ENCODE measurements at places on chromosomes 1 and 21. TPM values are rescaled to one million over a fixed set of nuclear protein-coding genes. Genes with fewer than 3 reads are reported as not detected.

DNA sequence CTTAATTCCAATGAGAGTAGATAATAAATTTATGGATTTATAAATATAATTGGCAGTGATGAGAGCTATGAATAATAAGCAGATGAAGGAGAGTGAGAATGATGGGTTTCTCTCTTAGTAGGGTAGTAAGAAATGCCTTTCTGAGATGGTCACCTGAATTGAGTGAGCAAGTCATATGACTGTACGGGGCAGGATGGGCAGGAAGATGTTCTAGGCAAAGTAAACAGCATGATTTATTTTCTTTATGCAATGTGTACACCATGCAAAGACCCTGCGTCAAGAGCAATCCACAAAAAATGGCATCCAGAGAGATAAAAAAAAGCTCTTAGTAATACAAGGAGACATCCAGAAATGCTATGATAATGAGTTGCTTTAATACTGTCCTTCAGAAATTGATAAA, 409.9 kb downstream of the HLX start:
- no peak for DNase-seq

DNA sequence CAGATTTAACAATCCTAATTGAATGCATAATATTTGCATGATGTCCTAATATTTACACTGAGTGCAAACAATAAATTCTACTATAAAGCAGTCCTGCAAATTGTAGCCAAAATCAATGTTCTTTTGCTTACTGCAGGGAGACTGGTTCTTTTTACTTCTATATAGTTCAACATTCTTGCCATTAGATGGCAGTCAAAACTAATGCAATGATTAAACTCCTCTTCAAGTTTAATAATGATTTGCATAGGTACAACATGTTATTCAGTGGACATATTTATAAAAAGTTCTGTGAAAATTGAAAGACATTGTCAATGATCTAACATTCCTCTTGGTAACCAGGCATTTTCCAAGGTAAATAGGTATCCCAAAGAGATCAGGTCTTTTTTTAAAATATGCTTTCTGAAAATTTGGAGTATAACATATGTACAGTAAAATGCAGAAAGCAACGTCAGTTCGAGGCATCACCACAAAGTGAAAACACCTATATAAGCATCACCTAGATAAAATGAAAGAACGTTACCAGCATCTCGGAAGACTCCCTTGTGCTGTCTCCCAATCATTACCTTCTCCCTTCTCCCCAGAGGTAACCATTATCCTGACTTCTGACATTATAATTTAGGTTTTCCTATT, 9.8 kb upstream of the FNBP1L start:
- peak; percentile 45 for DNase-seq

Gene CFAP74
- not detected for total RNA-seq

DNA sequence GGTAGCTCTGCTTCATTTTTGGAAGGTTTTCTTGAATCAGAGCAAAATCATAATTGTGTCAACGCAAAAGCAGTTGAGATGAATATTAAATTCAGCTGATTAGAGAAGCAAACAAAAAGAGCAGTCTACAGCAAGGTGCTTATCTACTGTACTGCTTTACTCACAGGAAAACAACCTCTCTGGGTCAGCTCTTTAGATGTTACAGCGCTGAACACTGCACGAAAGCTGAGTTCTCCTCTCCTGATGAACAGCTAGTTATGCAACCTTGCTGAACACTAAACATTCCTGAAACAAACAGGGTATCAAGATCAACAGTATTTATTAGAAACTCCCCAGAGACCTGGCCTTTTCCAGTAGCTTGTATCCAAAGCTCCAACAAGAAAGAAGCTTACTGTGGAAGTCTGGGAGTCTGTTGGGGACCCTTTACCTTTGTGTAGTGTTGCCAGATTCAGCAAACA, 41.3 kb downstream of the TBCE start:
- no peak for DNase-seq

Gene DCST2
- not detected for total RNA-seq

DNA sequence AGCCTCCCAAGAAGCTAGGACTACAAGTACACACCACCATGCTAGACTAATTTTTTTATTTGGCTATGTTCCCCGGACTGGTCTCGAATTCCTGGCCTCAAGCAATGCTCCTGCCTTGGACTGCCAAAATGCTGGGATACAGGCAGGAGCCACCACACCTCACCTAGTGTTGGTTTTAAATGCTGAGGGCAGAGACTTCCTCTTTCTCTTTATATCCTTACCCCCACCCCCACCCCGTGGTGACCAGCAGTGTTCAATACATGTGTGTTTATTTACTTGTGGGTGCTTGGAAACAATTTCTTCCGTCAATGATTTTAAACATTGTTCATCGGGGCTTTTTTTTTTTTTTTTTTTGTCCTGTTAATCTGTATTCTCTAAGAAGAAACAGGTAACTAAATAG, 158.9 kb downstream of the ZBTB18 start:
- DNase-seq = no peak

Gene ILDR2
- total RNA-seq = 0.48 TPM

- peak; percentile 33 for DNase-seq
Observed at GRCh38 chr1:234686035-234686434, 76.1 kb upstream of the IRF2BP2 start.

- no peak for DNase-seq
Observed at GRCh38 chr1:30837653-30838052, 70.9 kb downstream of the SDC3 start.

DNA sequence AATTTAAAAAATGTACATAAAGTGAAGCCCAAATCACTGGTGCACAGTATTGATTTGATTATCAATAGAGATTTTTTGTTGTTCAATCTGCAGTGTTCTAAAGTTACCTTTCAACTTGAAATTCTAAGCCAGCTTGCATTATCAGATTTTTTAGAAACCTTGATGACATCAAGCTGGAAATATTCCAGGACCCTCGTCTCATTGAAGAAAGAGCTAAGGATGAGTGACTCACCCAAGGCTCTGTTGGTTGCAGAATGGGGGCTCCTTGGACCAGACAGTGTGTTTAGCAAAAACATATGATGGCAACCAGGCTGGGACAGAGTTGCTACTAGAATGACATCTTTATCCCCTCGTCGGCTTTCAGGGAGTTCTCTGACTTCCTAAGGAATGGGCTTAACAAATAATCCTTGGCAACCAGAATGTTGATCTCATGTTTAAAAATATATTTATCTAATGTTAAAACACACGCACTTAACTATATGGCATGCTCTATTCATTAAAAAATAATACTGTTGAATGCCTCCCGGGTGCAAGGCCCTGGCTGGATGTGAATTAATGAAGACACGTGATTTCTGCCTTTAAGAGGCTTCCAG, 79.7 kb downstream of the RUNX3 start:
- DNase-seq = no peak

- DNase-seq = no peak
Observed at GRCh38 chr1:181023265-181024057, 791 bp upstream of the STX6 start.

Gene ANXA9
- 20.6 TPM for total RNA-seq

Gene MYCL
- total RNA-seq = 0.43 TPM

- no peak for DNase-seq
Observed at GRCh38 chr1:85022700-85023099, 25.6 kb downstream of the MCOLN3 start.

DNA sequence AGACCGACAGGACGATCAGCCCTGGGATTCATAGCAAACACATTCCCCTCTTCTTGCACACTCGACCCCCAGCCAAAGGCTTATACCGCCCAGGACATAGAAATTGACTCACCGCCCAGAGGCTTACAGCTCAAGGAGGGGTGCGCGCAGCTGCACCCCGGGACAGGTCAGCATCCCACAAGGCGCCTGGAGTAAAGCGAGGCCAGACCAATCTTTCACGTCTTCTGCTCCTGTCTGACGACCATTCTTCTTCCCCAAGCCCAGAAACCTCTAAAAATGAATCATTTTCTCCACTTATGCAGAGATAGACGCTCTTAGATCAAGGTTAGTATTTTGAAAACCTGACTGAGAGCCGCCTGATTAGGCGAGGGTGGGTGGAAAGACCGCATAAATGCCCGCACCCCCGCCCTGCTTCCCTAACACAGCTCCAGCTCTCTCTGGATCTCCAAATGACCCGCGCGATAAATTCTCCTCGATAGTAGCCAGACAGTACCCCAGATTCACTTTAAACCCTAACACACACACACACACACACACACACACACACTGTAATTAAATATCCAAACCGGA, 1.9 kb upstream of the LHX8 start:
- DNase-seq = no peak

Gene HSD11B1
- 1.5 TPM for total RNA-seq

Measured in A172 (cell line).